ENCODE measurements at places on chromosomes 11 and 22. TPM values are rescaled to one million over a fixed set of nuclear protein-coding genes. Genes with fewer than 3 reads are reported as not detected.

DNA sequence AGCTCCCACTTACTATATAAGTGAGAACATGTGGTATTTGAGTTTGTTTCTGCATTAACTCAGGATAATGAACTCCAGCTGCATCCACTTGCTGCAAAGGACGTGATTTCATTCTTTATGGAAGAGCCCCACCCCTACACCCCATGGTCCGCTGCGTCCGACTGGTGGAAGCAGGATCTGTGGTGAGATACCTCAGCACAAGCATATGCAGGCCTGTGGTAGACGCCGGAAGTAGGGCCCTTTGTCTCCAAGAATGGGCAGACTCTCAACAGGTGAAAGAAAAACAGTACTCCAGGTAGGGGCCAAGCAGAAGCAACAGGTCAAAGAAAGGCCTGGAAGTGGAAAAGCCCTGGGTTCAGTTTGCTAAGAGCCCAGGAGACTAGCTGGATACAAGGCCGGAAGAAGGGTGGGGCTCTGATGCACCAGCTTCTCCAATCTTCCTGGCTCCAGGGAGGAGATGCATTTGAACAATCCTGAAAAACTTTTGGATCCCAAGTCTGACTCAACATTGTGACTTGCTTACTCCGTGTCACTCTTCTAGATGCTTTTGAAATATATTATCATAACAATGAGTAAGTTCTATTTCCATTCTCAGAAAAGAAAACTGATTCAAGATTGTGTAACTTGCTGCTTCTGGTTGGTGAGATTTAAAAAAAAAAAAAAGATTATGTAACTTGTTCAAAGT lies 30.4 kb downstream of the NEAT1 start:
- DNase-seq = no peak

DNA sequence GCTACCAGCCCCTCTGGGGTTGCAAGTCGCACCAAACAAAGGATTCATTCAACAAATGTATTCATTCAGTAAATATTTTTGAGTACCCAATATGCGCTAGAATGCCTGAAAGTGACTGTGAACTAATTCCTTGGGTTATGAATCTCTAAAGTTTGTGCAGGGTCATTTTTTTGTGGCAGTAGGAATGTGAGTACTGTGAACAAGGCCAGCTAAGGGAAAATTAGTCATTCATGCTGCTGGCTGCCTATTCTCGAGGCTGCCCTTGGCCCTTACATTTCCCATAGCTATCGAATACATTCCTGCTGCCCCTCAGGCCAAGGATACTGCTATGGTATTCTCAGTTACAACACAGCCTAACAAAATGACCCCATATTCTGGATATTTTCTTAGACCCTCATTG lies 141.6 kb downstream of the TRPC6 start:
- no peak for DNase-seq

DNA sequence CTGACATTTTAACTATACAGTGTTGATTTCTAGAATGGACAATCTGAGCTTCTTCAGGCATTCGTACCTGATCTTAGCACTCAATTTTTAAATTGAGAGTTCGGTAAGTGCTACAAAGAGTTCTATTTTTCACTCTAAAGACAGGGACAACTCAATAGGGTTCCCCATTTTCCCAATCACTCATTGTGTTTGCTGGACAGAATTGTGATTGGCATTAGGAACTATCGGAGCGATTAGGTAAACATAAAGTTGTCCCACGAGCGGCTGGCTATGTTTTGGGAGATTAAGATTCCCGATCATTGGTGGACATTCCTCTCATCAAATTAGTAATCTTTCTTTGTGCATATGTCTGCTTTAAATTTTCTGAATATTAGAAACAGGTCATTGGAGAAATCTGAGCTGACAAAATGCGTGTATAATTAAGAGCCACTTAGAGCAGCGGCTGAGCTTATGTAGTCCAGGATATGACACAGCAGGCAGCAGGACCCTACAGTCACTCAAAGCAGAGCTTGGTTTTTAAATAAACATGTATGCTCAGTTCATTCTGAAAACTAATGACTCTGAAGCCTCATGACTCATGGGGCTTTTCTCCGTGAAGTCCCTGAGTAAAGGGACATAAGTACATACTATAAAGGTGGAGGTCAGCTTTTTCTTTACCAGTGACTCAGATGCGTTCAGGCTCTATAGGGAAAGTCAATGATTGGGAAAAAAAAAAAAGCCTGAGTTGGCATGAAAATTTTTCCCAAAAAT lies 109.4 kb downstream of the GRIA4 start:
- DNase-seq = no peak

DNA sequence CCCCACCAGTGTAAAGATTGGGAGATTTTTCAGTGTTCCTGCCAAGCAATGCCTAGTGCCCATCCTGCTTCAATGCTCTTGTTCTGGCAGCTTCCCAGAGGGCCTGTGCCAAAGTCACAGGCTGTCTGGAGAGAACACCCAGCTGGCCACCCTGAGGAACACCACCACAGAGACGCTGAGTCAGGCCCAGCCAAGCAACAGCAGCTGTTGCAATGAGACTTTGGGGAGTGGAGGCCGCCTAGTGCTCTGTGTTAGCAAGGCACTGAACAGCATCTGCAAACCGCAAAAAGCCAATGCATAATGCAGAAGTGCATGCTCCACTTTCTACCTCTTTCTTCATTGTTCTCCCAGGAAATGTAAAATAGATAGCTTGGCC lies 168.1 kb downstream of the NXPE2 start:
- DNase-seq = no peak

The JRKL gene
- total RNA-seq = 11.4 TPM

All from ovary (tissue), 10 donors.